ENCODE measurements at places on chromosomes 5 and 9.
A peak's percentile ranks its signal among the peaks of the same experiment; 100 is the strongest.

DNA sequence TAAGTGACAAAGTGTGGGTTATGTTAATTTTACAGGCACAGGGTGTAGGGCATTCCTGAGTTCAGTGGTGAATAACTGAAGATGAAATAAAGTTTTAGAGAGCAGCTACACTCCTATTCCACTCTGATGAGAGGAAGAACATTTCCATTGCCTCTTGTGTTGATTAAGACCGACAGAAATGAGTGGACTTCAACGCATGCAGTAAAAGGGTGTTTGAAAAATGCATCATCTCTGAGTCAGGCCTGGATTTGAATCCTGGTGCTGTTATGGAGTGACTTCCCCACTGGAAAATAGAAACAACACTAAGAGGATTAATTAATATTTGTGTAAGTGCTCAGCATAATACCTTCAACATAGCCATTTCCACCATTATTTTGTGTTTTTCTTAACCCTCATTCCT, 86.3 kb downstream of the PRR16 start:
- no peak for DNase-seq

DNA sequence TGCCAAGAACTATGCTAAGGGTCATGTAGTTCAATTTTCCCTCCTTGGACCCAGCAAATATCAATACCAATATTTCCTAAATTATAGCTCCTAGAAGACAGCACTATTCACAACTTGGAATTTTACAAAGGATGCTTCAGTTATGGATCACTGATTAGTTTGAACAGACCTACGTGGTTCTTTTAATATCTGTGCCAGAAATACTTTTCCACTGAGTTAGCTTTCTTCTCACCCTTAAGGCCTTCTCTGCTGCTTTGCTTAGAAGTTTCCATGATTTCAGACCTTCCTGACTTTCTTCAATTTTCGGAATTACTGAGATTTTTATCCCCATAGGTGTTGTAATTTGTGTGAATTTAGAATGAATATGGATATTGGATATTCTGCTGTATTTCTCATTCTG, 380.4 kb downstream of the PSAT1 start:
- DNase-seq, result no peak

DNA sequence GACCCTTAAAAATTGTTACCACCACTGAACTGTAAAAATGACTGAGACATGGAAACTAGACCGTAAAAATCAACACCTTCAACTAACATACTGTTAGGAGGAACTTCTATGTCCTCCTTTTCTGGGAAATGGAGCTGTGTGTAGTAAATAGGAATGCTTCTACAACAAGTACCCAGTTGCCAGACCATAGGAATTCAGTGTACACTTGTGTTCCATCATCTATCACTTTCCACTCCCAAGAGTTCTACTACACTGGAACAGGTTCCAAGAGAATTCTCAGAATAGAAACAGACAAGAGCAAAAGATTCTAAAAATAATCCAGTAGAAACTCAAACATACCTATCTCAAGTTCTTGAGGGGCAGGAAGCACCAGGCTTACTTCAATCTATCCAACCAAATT, 23.6 kb downstream of the UBAP2 start:
- no peak for DNase-seq

GRCh38 chr5:176995122-176995490, 11.5 kb downstream of the UIMC1 start:
- no peak for DNase-seq

GRCh38 chr5:95241161-95241560, 43.7 kb downstream of the MCTP1 start:
- DNase-seq, result no peak

DNA sequence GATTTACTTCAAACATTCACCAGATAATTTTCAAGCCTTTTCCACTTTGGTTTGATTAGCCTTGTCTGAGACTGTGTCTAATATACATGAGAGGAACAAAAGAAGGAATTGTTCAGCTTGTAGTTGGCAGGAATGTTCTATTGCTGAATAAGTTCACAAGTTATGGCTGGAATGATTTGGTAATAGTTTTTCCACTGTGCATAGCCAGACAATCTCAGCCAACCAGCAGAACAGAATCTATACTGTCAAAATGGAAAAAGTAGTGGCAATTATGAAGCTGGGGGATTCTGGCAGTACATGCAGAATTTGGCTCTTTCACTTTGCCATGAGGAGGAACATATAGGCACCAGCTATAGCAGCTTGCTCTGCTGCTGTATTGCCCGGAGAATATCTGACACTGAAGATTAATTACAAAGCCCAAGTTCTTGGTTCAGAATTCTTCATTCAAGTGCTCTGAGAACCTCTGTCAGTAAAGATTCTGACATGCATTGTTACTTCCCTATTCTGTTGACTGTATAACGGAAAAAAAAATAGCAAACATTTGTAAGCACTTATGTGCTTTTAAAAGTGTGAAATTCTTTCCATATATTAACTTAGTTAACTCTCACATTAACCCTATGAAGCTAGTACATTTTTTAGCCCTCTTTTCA, 150.6 kb downstream of the PRR16 start:
- no peak for DNase-seq

- no peak for DNase-seq
These were observed 3.8 kb upstream of the NEUROG1 start for GRCh38 chr5:135539430-135540005.

DNA sequence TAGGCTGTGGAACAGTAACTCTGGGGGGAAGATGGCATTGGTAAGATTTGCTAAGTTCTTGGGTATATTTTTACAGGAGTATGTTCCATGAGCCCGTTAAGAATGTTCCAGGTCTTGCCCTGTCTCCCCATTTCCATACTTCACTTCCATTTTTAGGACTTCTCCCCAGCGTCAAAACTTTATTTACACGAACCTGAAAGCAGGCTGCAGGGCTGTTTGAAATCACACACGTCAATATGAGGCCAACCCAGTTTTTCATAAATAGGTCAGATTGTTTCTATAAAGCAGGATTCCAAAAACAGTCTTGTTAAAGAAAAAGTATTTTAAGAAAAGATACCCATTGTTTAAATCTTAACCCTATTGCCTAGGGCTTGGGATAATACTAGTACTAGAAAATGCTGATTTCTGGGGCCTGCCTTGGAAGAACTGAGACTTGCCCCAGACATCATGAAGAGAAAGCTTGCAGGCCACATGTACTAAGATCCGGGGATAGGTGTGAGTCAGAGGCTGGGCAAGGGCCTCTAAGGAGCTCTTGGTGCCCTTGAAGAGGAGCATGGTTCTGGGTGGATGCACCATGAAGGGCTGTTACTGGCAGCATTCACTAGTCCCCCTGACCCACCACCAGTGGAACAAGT, 24.2 kb downstream of the TRIO start:
- DNase-seq, result no peak

DNA sequence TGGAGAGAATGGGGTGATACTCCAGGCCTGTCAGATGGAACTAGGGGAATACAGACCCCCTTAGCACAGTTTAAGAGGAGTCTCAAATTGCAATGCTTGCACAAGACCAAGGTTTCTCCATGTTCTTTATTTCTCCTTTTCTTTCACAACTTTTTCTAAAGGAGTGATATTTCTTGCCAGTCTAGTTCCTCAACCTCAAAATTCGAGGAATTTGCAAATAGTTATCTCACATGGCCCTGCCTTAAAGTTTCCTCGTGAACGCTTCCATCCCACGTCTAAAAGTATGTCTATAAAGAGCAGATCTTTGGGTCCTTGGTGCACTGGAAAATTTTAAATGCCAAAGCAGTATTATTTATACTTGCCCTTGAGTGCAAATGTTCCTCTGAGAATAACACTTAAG, 373.8 kb upstream of the KLF4 start:
- no peak for DNase-seq

- DNase-seq, result no peak
These were observed 64.5 kb upstream of the ADAMTS2 start for GRCh38 chr5:179409806-179410205.

- DNase-seq, result no peak
These were observed 3.1 kb downstream of the IRX4 start for GRCh38 chr5:1879292-1880263.

DNA sequence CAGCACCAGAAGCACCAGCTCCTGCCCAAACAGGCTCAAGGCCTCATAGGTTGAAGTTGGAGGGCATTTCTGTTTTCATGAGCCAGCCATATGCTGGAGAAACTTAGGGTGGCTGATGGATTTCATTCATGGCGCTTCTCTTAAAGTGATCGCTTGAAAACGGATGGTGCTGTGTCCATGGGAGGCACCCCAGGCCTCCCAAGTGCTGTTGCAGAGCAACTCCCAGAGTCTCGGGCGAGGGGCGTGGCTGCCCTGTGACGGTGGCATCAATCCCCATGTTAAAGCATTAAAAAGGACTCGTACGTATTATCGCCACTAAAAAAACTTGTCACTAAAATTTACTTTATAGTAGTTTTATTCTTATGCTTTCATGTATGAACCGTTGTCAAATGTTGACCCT, 128.3 kb downstream of the MRPL36 start:
- DNase-seq, result no peak

GRCh38 chr5:2005101-2006041, 122.6 kb upstream of the IRX4 start:
- DNase-seq, result no peak

DNA sequence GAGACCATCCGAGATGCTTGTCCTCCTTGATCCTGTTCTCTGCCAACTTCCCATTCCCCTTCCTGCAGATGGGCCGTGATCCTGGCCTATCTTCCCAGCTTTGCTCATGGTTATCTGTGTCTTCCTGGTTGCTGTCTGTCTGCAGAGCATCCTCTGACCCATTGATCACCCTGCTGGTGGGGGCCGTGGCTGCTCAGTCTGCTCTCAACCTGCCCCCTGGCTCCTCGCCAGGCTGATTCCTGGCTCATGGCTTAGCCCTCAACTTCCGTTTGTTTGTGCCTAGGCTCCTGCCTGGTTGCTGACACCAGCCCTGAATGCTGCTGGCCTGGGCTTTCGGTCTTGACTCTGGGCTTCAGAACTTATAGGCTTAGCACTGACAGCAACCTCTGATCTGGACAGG, 67.1 kb upstream of the SMIM15 start:
- DNase-seq, result no peak

GRCh38 chr9:78030296-78030552, 1.4 kb downstream of the GNAQ start:
- peak; percentile 33 for DNase-seq

- DNase-seq, result no peak
These were observed 40.2 kb upstream of the TEX48 start for GRCh38 chr9:114722081-114722621.

GRCh38 chr5:136037001-136037705, 8.4 kb downstream of the TGFBI start:
- peak; percentile 74 for DNase-seq

DNA sequence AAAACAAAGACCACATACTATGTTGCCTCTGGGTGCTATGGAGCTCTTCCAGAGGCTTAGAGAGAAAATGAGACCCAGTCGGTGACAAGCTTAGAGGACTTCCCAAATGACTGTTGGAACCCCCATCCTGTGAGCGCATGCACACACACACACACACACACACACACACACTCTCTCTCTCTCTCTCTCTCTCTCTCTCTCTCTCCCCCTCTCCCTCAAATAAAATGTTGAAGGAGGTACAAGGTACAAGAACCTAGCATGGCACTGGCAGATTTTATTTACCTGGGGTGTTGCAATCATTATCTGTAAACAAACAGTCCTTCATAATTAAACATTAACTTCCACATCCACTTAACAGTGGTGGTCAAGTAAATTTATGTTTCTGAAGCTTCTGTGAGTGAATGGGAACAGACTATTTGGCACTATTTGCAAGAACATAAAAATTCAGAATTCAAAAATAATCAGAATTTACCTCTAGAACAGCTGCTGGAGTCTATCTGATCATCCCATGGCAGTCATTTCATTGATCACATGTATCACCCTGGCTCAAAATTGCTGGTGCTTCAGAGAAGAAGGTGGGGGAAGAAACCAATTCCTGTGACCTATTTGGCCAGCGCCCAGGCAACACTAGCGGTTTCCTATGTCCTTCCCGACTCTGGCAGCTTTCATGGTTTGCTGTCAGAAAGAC, 24.9 kb downstream of the TRPM3 start:
- no peak for DNase-seq

DNA sequence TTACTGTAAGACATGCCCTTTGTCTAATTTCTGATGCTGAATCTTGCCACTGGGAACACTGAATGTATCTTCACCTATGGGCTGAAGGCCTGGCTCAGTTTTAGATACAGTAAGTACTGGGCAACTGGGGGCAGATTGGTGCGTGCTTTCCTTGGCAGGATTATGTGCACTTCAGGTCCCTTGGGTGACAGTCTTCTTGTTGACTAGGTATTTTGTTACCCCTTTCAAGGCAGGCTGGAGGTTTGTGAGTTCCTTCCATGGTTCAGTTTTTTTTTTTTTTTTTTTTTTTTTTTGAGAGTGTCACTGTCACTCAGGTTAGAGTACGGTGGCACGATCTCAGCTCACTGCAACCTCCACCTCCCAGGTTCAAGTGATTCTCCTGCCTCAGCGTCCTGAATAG, 7.6 kb downstream of the ZMAT2 start:
- DNase-seq, result no peak

GRCh38 chr9:111645806-111646205, 14.7 kb downstream of the DNAJC25 start:
- no peak for DNase-seq

- peak; percentile 61 for DNase-seq
These were observed 2.3 kb downstream of the DENND4C start for GRCh38 chr9:19232823-19233194.

DNA sequence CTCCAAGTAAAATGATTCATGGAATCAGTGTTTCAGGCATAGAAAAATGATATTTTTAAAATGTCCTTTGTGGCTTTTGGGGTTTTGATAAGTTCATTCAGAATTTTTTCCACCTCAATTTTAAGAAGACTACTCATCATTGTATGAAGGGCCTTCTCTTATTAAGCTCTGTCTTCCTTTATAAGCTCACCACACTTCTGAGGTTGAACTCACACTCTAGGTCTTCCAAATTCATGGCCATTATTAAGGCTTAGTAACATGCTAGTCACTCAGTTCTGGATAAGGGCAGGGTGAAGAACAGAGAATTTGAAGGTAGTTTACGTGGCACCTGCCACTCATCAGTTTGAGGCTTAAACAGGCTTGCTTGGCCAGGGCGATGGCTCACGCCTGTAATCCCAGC, 4.2 kb downstream of the MELK start:
- DNase-seq, result no peak

- DNase-seq, result no peak
These were observed 63.5 kb upstream of the KLF9 start for GRCh38 chr9:70477907-70478480.

DNA sequence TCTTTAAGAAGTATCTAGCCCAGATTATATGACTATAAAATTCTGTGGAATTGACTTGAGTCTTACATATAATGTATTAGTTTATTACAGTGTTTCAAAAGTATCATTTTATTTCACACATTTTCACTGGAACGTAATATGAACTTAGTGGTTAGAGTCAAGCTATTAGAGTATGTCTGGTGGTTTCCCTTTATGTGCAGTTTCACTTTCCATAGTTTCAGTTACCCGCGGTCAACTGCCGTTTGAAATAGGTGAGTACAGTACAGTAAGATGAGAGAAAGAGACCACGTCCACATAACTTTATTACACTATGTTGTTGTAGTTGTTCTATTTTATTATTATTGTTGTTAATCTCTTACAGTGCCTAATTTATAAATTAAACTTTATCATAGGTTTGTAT, 50.5 kb downstream of the COMMD10 start:
- no peak for DNase-seq
